ENCODE measurements at places on chromosomes 6 and 20. TPM values are rescaled to one million over a fixed set of nuclear protein-coding genes. Genes with fewer than 3 reads are reported as not detected.

DNA sequence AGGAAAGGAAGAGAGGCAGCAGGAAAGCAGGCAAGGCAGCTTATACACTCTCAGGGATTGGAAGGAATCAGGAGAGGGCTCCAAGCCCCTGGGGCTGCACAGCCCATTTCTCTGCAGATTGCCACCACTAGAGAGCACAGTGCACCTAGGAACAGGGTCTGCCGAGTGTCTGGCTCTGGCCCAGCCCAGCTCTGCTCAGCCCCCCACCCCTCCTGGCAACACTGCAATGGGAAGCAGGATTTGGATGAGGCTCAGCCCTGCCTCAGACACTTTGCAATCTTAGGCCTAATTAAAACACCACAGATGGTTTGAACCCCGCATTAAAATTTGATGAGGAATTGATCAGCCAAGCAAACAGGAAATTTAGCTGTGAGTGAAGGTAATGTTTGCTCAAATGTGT is 252.7 kb downstream of the DHX35 start:
- DNase-seq, result no peak
- no peaks in the 10 kb centered on the region for H3K4me1 ChIP-seq
- H3K27me3 ChIP-seq, result peaks cover 37% of the 10 kb centered on the region
- H3K36me3 ChIP-seq, result no peaks in the 10 kb centered on the region
- no peak overlapping the region for H3K4me3 ChIP-seq
- H3K27ac ChIP-seq, result no peak overlapping the region

EDN1 gene
- total RNA-seq, result not detected

RUNX2 gene
- total RNA-seq, result 4.9 TPM

FERMT1 gene
- total RNA-seq, result 1.3 TPM

TAGAP gene
- total RNA-seq, result 0.11 TPM

FBXL4 gene
- total RNA-seq, result 13.2 TPM

DNA sequence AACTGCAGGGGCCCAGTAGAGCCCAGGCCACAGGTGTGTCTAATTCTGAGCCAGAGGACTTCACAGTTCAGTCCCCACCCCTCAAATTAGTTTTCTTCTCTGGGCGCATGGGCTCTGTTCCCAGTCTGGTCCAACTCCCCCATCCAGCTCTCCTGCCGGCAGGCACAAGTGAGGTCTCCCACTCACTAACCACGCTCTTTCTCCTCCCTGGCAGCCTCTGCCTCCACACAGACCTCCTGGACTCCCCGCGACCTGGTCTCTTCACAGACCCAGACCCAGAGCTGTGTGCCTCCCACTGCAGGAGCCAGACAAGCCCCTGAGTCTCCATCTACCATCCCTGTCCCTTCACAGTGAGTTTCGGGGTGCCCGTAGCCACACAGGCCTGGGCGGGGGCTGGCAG is 6.2 kb downstream of the NCR2 start:
- peaks cover 6% of the 10 kb centered on the region for H3K27me3 ChIP-seq
- H3K36me3 ChIP-seq, result no peaks in the 10 kb centered on the region
- no peak overlapping the region for H3K27ac ChIP-seq
- H3K4me3 ChIP-seq, result no peak overlapping the region
- H3K4me1 ChIP-seq, result peaks cover 9% of the 10 kb centered on the region
- no peak for DNase-seq

- no peak overlapping the region for H3K4me3 ChIP-seq
- no peaks in the 10 kb centered on the region for H3K27me3 ChIP-seq
- no peak for DNase-seq
- H3K4me1 ChIP-seq, result no peaks in the 10 kb centered on the region
- no peak overlapping the region for H3K27ac ChIP-seq
- no peaks in the 10 kb centered on the region for H3K36me3 ChIP-seq
Measured at GRCh38 chr6:22433745-22434144, 135.6 kb upstream of the HDGFL1 start.

Data from A673 (cell line).